ENCODE measurements at places on chromosomes 5 and 9.

DNA sequence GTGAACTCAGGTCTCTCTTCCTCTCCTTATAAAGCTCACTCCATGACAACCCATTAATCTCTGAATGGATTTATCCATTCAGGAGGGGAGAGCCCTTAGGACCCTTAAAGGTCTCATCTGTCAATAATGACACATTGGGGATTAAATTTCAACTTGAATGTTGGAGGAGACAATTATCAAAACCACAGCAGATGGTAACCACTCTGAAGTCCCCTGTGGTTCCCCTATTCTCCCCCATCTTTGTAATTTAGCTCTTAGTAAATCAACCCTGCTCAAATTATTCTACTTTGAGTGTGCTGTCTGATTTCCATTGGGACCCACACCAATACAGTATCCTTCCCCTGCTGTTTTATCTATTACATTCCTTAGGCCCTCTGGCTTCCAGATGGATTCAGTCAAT lies 72.0 kb upstream of the RAI14 start:
- no peak for DNase-seq

DNA sequence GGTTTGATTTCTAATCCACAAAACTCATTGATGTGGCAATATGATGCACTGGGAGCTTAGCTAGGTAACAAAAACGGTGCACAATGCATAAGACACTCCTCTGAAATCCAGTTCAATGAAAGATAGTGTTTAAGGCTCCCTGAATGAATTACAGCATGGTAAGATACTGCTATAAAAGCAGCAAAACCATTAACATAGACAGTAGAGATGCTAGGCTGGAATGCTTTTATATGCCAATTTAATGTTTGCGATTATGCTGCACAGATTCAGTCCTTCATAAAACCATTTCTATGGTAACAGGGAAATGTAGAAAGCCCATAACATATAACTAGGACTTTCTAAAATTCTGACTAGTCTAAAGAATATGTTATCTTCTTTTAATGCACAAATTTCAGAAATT lies 180.8 kb upstream of the NUDT12 start:
- DNase-seq: no peak

GRCh38 chr9:16348531-16348930 lies 521.9 kb downstream of the BNC2 start:
- no peak for DNase-seq

DNA sequence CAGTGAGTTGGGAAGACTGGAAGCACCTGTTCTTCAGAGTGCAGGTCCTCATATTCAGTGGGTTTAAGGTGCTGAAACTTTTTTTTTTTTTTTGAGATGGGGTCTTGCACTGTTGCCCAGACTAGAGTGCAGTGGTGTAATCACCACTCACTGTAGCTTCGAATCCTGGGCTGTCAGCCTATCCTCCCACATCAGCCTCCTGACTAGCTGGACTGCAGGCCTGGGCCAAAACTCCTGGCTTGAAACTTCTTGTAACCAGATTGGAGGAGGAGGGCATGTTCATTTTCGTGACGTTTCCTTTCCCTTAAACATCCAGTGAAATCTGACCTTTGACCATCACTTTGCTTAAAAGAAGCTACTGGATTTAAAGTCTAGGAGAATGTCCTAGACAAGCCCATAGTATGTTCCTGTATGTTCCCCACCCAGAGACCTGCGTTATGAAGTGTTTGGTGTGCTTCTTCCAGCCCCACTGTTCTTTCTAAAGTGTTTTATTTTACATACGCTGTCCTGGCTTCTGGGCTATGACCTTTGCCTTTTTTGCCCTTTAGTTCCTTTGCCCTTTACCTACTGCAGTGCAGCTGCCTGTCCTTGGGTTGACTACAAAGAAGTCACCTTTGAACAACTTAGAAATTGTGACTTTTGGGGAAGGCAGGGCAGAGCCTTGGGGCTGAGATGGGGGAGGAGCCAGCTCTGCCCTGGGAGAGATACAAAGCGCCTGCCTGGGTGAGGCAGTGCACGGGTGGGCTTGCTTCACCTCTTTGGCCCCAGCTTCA lies 18.4 kb downstream of the TENT4A start:
- no peak for DNase-seq

DNA sequence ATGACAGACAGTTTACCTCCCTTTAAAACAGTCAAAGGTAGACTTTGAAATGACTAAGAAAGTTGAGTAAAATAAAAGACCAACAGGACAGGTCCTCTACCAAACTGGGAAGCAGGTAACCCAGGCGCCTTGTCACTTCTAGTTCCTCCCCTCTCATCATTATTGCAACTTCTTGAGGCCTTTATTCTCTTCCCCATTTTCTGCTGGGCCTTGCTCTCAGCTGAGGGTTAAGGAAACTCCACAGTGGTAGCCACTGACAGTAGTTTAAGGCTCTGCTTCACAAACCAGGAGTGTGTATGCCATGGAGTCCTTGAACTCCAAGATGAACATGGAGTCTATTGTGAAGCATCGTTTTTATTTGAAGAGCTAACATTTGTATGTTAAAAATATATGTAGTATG lies 36.9 kb upstream of the TCERG1 start:
- DNase-seq: no peak

- DNase-seq: no peak
Observed at GRCh38 chr5:103293719-103294118, 35.2 kb downstream of the MACIR start.

- no peak for DNase-seq
Observed at GRCh38 chr5:179340465-179340864, 4.8 kb downstream of the ADAMTS2 start.

DNA sequence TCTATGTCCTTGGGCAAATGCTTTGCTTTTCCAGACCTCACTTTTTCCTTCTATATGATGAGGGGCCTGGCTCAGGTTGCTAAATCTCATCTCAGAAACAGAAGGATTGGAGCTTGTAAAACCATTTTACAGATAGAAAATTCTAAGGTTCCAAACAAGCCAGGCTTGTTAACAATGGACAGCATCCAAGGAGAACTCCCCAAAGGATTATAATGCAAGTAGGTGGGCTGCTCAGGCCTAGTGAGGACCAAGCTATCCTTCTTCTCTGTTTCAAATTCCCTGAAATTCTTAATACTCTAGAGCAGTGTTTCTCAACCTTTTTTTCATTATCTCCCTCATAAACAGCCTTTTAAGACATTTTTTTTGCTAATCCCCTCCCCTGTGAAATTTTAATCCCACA lies 269.8 kb downstream of the TMEM38B start:
- no peak for DNase-seq

GRCh38 chr9:108296056-108296455 lies 559.7 kb downstream of the ACTL7B start:
- DNase-seq: no peak

DNA sequence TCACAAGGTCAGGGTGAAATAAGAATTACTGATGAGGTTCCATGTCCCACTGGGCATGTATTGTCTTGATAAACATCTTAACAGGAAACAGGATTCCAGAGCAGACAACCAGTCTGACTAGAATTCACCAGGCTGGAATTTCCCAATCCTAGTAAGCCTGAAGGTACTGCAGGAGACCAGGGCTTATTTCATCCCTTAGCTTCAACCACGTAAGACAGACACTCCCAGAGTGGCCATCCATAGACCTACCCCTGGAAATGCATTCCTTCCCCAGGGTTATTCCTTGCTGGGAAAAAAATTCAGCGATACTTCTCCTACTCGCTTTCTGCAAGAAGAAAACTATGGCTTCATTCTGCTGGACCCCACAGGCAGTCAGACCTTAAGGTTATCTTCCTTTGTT lies 785.4 kb downstream of the NR2F1-AS1 start:
- DNase-seq: no peak

All from HTR-8/SVneo (cell line).